ENCODE measurements at places on chromosomes 4 and X.

GRCh38 chr4:109665783-109666485 is 37.3 kb downstream of the CASP6 start:
- no peak for DNase-seq

DNA sequence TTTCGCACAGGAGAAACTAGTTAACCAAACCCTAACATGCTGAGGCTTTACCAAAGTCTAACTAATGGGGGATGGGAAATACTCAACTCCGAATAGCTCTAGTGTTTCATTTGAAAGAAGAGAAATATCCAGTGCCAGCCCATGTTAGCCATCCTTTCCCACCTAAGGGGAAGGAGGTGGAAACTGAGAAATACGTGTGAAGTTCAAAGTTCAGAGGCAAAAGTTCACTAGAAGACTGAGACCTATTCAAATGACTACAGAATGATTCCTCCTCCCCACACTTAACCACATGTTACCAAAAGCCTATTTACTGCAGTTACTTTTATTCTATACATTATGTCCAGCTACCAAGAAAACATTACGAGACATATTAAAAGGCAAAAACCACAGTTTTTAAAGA is 106.3 kb downstream of the CENPC start:
- no peak for DNase-seq

- DNase-seq, result no peak
Measured at GRCh38 chr4:137968956-137969678, 273.0 kb downstream of the SLC7A11 start.

DNA sequence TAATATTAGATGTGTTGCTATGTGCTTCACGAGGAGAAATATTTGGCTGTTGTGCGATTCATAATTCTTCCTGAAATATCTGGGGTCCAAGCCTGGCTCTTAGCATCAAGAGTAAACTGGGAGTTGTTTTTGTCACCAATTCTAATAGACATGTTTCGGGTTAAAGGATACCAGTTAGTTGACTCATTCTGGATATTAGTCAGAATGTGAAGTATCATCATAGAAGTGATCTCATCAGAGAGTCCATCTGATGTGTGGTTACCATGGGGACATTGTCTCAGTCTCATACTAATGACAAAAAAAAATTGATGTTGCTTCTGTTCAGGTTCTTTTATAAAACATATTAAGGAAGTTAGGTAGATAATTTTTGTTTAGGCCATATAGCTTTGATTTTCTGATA is 57.2 kb upstream of the MTMR1 start:
- no peak for DNase-seq

GRCh38 chrX:34343001-34343400 is 210.9 kb upstream of the FAM47A start:
- no peak for DNase-seq

DNA sequence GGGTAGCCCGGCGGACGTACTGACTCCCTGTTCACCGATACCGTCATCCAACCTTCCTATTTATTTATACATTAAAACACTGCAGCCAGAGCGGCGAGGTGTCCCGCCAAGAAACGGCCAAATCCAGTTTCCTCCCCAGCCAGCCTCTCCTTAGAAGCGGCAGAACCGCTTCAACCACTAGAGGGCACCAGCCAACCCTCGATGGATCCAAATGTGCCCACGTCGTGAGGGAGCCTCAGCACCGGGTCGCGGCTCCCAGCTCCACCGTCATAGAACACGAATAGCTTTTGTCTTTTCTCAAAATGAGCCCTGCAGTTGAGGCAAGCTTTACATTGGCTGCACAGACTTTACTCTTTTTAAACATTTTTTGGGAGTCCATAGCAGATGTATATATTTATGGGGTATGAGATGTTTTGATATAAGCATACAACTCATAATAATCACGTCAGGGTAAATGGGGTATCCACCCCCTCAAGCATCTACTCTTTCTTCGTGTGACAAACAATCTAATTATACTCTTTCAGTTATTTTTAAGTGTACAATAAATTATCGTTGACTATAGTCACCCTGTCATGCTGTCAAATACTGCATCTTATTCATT is 13.0 kb upstream of the HELT start:
- DNase-seq, result peak; percentile 69

DNA sequence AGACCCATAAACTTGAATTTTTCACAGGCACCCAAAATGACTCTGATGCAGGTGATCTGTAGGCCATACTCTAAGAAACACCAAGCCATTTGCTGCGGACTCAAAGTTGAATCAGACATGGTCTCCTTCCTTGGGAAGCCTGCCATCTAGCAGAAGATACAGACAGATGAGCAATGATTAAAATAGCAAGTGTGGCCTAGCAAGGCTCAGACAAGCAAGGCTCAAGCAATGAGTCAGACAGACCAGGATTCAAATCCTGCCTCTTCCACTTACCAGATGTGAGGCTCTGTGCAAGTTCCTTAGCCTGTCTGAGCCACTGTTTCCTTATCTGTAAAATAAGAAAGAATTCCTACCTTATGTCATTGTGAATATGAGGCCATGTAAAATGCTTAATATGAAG is 2.3 kb downstream of the CCDC149 start:
- no peak for DNase-seq

Measured in hematopoietic multipotent progenitor cell treated with erythropoietin and hydrocortisone succinate and interleukin-3 and kit ligand, for 17 days (in vitro differentiated cells).